Activated CD4-positive, alpha-beta memory T cell treated with anti-CD3 and anti-CD28 coated beads, Interleukin-2, amount 10 ng/mL, durations not matched to agents 7 days and 5 days (primary cell): ENCODE measurements at places on chromosomes 12 and 14. TPM values are rescaled to one million over a fixed set of nuclear protein-coding genes. Genes with fewer than 3 reads are reported as not detected.
A peak's percentile ranks its signal among the peaks of the same experiment; 100 is the strongest.

DNA sequence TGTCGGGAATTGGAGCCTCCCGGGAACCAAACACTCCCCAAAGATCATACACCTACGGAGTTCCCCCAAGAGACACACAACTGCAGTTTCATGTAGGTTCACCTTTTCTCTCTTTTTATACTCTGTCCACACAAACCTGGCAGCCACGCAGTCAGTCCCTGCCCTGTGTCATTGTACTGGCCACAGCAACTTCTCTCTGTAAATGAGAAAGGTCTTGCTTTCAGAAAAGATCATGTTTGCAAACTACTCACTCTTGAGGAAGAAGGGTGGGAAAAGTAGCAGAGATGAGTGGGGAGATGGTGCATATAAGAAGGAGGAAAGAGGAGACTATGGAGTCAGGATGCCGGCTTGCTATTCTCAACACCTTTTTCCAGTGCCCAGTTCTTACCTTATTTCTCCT lies 10.4 kb downstream of the ANG start:
- H3K4me1 ChIP-seq, result peaks cover 9% of the 10 kb centered on the region
- H3K36me3 ChIP-seq, result no peaks in the 10 kb centered on the region
- DNase-seq, result no peak
- H3K27ac ChIP-seq, result no peak overlapping the region
- H3K27me3 ChIP-seq, result peaks cover 1% of the 10 kb centered on the region
- H3K4me3 ChIP-seq, result no peak overlapping the region

DNA sequence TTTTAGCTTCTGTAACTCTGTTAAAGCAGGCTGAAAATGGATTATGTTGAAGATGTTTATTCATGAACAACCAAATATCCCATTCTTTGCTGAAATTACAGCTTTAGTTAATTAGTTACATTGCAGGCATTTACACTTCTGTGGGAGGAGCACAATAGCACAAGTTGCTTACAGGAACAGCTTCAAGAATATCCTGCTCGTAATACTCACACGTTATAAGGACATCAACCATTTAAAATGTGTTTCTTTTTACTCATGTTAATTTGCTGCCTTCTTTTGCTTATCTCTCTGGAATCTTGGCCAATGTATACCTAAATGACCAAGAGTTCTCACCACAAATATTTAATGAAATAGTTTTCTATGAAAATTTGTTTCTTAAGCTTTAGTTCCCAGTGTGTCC lies 305.2 kb upstream of the SYT1 start:
- H3K27ac ChIP-seq, result no peak overlapping the region
- H3K36me3 ChIP-seq, result no peaks in the 10 kb centered on the region
- no peaks in the 10 kb centered on the region for H3K4me1 ChIP-seq
- H3K4me3 ChIP-seq, result no peak overlapping the region
- DNase-seq, result no peak

- H3K4me1 ChIP-seq, result peaks cover 16% of the 10 kb centered on the region
- no peaks in the 10 kb centered on the region for H3K27me3 ChIP-seq
- no peak overlapping the region for H3K27ac ChIP-seq
These were observed 1.1 kb downstream of the SAV1 start for GRCh38 chr14:50666772-50667683.

DNA sequence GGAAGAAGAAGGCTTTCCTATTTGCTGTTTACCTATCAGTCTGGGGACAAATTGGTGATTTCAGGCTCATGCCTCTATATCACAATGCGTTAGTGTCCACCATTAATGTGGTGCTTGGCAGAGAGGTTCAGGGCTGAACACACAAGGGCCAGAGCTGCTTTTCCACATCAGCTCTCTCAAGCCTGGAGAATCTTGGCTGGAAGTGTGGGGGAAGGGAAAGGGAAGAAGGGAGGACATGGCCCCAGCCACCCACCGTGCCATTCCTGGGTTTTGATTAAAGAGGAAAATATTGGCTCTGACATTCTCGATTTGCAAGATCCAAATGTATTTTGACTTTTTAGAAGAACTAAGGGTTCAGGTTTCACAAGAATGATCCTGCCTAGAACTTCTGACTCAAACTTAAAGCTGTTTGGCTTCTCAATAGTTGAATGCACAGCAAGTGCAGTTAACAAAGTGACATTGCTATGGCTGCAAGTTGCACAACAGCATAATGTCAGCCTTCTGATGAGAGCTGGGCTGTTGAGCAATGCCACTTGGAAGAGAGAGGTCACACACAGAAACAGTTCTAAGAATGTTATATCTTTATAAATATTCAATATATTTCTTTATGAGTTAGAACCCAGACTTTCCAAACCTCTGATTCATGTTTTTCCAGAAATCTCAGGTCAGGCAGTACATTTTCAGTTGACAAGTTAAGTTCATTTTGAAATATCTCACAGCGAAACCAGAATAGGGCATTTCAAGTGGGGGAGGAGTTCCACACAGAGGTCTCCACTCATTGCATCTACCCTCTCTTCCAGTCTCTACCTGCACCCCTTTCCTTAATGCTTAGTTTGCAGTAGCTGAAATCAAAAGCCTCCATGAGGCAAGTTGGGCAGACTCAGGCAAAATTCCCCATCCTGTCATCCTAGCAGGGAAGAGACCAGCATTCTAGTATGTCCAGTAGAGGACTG lies 25.3 kb downstream of the IGF1 start:
- H3K36me3 ChIP-seq, result no peaks in the 10 kb centered on the region
- H3K4me3 ChIP-seq, result no peak overlapping the region
- H3K27ac ChIP-seq, result no peak overlapping the region
- peaks cover 8% of the 10 kb centered on the region for H3K27me3 ChIP-seq
- no peaks in the 10 kb centered on the region for H3K4me1 ChIP-seq

DNA sequence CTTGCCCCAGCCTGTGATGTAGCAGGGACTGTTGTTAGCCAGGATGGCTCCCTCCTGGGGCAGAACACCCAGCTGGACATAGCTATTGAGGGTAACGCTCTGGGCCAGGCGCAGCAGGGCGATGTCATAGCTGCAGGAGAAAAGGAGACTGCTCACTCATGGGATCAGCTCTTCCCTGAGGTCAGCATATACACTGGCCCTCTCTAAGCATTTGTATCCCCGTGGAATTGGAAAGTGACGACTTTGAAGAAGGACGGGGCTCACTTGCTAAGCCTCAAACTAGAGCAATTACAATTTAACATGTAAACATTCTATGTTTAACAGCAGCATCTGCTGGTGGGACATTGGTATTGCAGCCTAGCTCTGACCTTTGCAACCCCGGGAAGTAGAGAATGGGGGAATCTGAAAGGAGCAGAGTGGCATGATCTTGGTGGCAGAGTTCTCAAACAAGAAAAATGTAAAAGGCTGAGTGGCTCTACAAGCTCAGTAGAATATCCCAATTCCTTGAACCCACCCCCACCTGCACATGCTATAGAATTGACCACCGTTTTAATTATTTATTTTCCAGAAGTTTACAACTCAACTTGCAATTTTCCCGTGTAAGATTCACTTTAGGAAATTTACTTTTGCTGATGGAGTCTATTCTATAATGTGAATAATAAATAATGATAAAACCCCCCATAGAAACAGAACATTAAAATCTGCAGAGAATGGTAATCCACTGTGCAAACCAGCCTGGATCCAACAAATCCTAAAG lies 5.0 kb downstream of the CELA1 start:
- no peak overlapping the region for H3K27ac ChIP-seq
- H3K4me3 ChIP-seq, result no peak overlapping the region
- peak; percentile 76 for DNase-seq

DNA sequence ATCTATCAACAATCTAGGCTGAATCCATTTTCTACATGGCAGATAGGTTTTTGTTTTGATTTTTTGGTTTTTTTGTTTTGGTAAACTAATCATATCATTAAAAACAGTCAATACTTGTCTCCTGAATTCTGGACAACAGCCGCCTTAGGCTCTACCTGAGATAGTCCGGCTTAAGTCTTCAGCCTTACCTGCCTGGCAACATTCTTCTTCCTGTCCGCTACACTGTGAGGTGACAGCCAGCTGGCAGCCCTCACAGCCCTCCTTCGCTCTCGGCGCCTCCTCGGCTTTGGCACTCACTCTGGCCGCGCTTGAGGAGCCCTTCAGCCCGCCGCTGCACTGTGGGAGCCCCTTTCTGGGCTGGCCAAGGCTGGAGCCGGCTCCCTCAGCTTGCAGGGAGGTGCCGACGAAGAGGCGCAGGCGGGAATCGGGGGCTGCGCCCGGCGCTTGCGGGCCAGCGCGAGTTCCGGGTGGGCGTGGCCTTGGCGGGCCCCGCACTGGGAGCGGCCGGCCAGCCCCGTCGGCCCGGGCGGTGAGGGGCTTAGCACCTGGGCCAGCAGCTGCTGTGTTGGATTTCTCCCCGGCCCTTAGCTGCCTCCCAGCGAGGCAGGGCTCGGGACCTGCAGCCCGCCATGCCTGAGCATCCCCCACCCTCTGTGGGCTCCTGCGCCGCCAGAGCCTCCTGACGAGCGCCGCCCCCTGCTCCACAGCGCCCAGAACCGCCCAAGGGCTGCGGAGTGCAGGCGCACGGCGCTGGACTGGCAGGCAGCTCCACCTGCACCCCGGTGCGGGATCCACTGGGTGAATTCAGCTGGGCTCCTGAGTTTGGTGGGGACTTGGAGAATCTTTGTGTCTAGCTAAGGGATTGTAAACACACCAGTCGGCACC lies 49.0 kb downstream of the MDGA2 start:
- no peaks in the 10 kb centered on the region for H3K4me1 ChIP-seq
- no peaks in the 10 kb centered on the region for H3K27me3 ChIP-seq
- no peak for DNase-seq
- no peak overlapping the region for H3K27ac ChIP-seq

- H3K4me1 ChIP-seq, result peaks cover 16% of the 10 kb centered on the region
- no peaks in the 10 kb centered on the region for H3K27me3 ChIP-seq
- no peak overlapping the region for H3K27ac ChIP-seq
- no peaks in the 10 kb centered on the region for H3K36me3 ChIP-seq
- no peak for DNase-seq
These were observed 32.3 kb upstream of the DEGS2 start for GRCh38 chr14:100191584-100192249.

GRCh38 chr14:23580152-23580926 lies 1.7 kb upstream of the JPH4 start:
- peaks cover 39% of the 10 kb centered on the region for H3K27me3 ChIP-seq
- peaks cover 8% of the 10 kb centered on the region for H3K4me1 ChIP-seq
- no peak overlapping the region for H3K4me3 ChIP-seq

- H3K4me3 ChIP-seq, result no peak overlapping the region
- H3K27ac ChIP-seq, result no peak overlapping the region
- no peaks in the 10 kb centered on the region for H3K36me3 ChIP-seq
- H3K27me3 ChIP-seq, result no peaks in the 10 kb centered on the region
These were observed 51.8 kb downstream of the OTOGL start for GRCh38 chr12:80151131-80151530.

DNA sequence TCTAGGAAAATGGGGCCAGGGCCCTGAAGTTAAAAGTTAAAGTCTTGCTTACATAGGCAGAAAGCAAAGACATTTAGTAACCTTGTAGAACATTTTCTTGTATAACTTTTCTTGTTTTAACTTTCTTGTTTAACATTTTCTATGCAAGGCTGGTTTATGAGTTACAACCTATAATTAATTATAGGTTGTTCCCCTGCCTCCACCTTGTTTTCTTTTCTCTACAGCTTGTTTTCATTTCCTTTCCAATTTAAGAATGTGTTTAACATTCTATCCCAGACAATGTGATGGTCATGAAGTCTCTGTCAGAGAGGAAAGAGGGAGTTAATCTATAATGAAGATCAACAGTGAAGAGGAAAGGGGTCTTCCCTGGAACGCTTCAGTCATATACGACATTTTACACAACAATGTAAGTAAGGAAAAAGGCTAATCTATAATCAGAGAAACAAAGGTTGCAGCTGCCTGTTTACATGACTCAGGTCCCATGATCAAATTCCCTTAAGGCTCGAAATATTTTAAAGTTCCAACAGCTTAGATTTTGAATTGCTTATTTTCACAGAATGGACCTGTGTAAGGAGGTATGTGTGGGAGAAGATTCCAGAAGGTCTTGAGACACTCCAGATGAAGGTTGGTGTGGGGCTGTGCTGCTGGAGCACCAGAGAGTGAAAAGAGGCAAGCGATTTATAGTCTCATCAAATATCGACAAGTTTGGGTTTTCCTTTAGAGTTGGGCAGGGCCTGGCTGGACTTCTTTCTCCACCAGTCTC lies 34.2 kb upstream of the TCL1B start:
- H3K27me3 ChIP-seq, result no peaks in the 10 kb centered on the region
- DNase-seq, result no peak
- no peaks in the 10 kb centered on the region for H3K36me3 ChIP-seq

GRCh38 chr12:76622915-76623314 lies 63.3 kb upstream of the OSBPL8 start:
- peaks cover 6% of the 10 kb centered on the region for H3K27me3 ChIP-seq
- H3K4me1 ChIP-seq, result peaks cover 5% of the 10 kb centered on the region
- H3K4me3 ChIP-seq, result no peak overlapping the region
- no peaks in the 10 kb centered on the region for H3K36me3 ChIP-seq
- DNase-seq, result no peak

- H3K27ac ChIP-seq, result no peak overlapping the region
- peaks cover 4% of the 10 kb centered on the region for H3K27me3 ChIP-seq
- H3K4me1 ChIP-seq, result no peaks in the 10 kb centered on the region
- no peak overlapping the region for H3K4me3 ChIP-seq
These were observed 17.2 kb upstream of the PRMT8 start for GRCh38 chr12:3473844-3474243.

DNA sequence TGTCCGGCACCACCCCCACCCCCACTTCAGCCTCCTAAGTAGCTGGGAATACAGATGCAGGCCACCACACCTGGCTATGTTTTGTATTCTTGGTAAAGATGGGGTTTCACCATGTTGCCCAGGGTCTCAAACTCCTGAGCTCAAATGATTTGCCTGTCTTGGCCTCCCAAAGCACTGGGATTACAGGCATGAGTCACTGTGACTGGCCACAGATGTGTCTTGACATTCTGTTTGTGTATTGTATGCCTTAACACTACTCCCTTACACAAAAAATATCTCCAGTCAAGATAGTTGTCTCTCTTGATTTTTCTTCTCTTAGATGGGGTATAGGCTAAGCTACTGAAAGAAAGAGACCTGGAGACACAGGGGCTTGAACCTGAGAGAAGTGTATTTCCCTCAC lies 17.6 kb downstream of the CLEC14A start:
- H3K27me3 ChIP-seq, result peaks cover 8% of the 10 kb centered on the region
- no peak overlapping the region for H3K27ac ChIP-seq
- no peaks in the 10 kb centered on the region for H3K4me1 ChIP-seq
- H3K4me3 ChIP-seq, result no peak overlapping the region

GRCh38 chr14:76761960-76762410 lies 717 bp downstream of the VASH1 start:
- H3K4me3 ChIP-seq, result peak overlapping the region; percentile 74
- H3K27me3 ChIP-seq, result peaks cover 53% of the 10 kb centered on the region
- DNase-seq, result no peak

- DNase-seq, result no peak
- no peak overlapping the region for H3K27ac ChIP-seq
- H3K27me3 ChIP-seq, result no peaks in the 10 kb centered on the region
These were observed 94.1 kb downstream of the TRHDE start for GRCh38 chr12:72366255-72366654.

Gene RHOJ
- not detected for total RNA-seq

Gene ATG101
- 30.8 TPM for total RNA-seq

Gene SYCP3
- total RNA-seq, result 0.28 TPM

Gene AQP6
- not detected for total RNA-seq

Gene LTBR
- 0.38 TPM for total RNA-seq

Gene ZFYVE1
- total RNA-seq, result 17.8 TPM

Gene CLEC1B
- total RNA-seq, result not detected
